NCI-H146 (cell line): ENCODE measurements at places on chromosomes 4 and X.

DNA sequence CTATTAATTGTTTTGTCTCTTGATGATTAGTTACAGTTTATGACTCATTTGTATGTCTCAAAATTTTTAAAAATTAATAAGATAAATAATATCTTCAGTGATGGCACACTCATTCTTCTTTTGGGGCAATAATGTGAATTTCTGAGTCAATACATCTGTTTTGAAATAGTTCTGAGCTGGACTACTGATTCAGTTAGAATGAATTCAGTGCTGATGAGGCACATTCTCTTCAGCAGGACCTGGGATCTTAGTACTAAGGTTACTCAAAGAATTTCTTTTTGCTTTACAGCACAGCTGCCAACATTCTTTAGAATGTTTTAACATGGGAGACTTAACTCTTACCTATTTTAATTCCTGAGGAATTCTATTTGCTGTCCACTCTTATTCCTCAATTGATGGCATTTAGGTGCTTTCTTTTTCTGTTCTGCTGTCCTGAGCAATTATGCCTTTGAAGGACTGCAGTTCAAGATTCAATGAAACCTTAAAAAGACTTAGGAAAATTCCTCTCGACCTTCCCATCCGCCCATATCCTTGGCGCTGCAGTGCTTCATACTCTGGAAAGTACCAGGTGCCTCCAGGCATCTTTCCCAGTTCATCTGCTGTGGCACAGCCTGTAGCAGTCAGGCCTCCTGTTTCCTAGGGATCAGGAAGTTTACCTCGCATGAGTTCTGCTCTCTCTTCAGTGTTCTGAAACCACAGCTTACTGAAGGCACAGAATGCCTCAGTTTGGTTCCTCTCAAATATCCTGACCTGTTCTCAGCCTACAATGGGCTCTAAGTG lies 213.7 kb downstream of the FSTL5 start:
- DNase-seq = no peak

- no peak for DNase-seq
These were observed 5.3 kb upstream of the OTC start for GRCh38 chrX:38347136-38347535.

GRCh38 chrX:121581885-121582284 lies 534.5 kb downstream of the GLUD2 start:
- DNase-seq = no peak

DNA sequence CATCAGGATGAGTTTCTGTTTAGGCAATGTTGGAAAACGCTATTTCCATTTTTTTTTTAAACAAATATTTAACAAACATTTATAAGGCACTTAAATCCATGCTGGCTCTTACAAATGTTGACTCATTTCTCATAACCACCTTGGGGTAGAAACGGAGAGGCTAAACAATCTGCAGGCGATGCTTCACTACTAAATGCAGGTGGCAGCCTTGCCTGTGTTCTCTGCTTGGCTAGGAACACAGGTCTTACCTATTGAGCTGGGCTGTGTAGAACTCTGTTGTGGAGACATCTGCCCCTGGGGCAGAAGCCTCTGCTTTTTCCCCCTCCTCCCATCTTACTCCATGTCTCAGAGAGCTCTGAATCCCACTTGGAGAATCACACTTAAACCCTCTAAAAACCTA lies 1.4 kb upstream of the CXCL1 start:
- peak; percentile 15 for DNase-seq

GRCh38 chr4:39043861-39044363 lies 11.7 kb upstream of the TMEM156 start:
- DNase-seq = no peak
